NCI-H2171 treated with DMSO at 0.1 percent for 48 hours (cell line): ENCODE measurements at places on chromosomes 12 and 14.

DNA sequence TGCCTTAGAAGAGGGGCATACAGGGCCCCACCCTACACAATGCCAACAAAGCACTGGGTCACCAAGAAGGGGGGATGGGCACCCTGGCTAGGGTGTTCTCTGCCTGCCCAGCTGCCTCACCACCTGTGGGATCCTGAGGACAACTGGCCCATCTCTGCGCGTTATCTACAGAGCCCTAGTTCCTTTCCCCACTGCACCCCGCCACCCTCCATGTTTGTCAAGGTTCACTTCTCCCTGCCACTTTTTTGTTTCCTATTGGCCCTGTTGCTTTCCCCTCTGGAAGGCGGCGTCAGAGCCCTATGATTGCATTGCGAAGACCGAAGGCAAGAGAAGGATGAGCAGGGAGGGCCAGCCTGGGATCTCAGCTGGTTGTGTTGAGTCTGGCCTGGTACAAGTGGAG, 1.6 kb downstream of the SLC48A1 start:
- no peak for DNase-seq

DNA sequence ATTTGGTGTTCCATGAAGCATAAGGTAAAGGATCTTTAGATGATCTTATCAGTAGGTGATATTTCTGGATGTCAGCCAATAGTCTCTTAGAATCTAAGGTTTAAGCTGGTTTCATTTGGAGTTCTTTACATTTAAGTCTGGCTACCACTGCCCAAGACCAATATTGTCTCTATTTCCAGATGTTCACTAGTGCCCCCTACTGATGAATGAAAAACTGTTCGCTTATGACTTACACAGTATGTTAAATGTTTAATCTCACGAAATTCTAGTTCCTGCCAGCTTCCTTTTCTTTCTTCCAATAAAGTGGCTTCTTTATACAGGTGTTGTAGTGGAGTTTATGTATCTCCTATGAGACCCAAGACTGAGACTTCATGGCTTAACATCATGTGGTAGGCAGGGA, 31.8 kb upstream of the MIS18BP1 start:
- DNase-seq, result no peak

DNA sequence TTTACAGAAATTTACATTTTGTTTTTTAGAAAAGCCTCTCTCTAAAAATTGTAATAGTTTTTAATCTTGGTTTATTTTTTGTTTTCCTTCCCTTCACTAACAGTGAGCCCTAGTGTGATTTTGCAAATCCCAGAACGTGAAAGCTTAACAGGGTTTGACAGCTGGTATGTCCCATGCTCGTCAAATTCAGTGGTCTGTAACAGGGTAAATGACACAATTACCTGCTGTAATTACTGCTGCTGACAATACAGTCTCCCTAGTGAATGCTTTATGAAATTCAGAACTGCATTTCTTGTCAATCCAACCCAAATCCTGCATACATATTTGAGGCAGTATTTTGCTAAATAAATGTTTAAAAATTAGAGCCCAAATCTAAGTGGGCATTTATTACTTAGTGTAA, 249.2 kb downstream of the NELL2 start:
- DNase-seq, result peak; percentile 38

GRCh38 chr14:70916799-70917198, 9.5 kb downstream of the PCNX1 start:
- no peak for DNase-seq

DNA sequence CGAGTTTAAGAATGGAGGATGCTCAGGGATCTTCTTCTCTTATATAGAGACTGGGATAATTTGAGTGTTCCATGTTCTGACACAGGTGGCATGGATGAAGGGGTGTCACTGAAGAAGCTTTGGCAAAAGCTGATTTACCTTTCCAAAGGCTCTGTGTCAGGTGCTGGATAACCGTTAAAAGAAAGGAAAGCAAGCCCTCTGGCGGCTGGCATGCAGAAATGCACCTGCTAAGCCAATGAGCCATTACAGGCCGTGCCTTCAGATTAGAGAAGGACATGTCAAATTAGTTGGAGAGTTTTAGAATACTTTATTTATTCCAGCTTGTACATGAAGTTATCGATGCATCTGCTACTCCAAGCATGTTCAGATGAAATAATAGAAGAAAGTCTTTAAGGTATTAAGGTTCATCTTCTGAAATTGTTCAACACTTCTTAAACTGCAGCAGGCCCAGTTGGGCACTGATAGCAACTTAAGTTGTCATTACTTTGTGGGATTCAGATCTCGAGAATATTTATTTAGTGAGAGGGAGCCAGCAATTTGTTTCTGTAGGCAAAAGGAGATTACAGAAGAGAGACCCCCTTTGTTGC, 678.2 kb downstream of the NRXN3 start:
- DNase-seq, result peak; percentile 65

GRCh38 chr12:78559416-78559815, 305.2 kb upstream of the SYT1 start:
- peak; percentile 64 for DNase-seq

- DNase-seq, result no peak
These were observed 47.7 kb downstream of the CYP46A1 start for GRCh38 chr14:99731547-99732435.

DNA sequence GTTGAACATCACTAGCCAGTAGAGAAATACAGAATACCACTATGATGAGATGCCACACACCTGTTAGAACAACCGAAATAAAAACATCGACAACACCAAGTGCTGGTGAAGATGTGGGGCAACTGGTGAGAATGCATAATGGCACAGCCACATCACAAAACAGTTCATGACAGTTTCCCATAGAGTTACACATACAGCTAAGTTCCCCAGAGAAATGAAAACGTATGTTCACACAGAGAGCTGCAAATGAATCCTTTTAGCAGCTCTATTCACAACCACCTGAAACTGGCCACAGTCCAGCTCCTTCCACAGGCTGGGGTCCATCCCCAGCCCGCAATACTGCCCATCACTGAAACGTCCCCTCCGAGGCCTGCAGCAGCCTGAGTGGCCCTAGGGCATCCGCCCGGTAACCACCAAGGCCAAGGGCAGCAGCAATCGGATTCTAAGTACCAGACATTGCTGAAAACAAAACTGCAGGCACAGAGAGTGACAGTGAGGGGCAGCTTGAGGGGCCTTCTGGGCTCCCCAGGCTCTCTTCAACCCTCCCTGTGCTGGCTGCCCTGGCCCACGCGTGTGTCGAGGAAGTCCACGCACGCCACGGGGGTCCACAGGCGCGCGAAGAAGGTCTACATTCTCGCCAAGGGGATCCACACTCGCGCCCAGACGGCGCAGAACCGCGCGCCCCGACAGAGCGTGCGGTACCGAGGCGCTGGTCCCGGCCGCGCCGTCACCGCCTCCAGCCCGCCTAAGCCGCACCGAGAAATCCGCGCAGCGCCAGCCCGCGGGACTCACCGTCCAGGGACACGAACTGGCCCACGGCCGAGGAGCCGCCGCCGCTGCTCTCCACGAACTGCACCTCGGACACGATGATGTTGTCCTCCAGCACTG, 903 bp downstream of the BRF1 start:
- DNase-seq, result peak; percentile 31

GRCh38 chr14:22656945-22657731, 13.0 kb upstream of the OR6J1 start:
- no peak for DNase-seq

GRCh38 chr12:23424685-23425084, 524.8 kb downstream of the SOX5 start:
- no peak for DNase-seq
